ENCODE measurements at places on chromosomes 11 and 22.

DNA sequence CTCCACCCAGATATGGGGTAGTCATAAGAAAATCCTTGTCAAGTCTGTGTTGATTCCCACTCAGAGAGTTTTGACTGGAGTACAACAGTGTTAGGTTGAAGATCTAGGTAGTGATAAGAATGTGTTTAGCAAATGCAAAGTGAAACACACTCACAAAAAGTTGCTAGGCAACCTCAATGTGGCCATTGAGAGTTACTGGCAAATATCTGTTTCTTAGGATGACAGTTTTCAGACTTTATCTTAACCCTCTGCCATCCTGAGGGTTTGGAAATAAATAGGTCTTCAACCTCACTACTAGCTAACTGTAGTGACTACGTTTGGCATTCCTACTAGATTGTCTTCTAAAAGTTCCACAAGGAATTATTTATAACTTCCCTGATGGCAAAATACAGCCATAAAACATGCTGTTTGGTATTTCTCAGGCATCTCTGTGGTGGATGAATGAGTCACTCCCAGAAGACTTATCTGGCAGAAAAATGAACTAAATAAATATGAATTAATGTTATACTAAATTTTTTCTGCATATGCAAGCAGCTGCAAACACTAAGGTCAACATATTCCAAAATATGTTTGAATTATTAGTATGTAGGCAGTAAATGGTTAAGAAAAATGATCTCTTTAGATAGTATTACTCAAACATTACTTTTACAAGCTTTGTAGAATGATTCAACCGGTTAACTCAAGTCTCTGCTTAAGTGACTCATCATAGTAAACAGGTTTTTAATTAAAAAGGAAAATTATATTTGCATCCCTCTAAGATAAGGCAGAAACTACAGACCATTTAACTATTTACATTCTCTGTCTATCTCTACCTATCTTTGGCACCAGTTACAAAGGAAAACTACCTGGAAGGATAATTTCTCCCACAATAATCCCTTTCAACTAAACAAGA lies 17.1 kb upstream of the SYTL2 start:
- no peak for DNase-seq

DNA sequence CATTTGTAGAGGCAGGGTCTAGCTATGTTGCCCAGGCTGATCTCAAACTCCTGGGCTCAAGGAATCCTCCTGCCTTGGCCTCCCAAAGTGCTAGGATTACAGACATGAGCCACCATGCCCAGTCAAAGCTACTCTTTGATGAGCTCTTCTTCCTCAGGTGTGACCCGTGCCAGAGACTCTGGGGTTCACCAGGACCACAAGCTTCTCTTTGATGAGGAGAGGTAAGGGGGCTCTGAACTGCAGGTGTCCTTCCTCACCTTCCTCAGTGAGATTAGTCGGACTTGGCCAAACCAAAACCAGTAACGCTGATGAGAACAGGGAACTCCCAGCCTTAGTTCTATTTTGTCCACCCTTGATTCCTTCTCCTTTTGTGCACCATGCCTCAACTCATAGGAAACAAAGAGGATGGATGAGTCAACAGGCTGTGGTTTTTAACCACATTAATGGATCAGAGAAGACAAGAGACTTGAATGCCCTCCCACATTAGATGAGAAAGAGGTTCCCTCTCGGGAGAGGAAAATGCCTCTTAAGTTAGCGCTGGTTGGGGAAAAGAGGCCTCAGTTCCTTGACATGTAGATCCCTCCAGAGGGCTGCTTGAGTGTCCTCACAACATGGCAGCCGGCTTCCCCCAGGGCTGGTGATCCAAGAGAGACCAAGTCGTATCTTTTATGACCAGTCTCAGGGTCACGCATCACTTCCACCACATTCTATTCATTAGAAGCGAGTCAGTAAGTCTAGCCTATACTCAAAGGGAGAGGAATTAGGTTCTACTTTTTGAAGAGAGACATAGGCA lies 25.7 kb upstream of the CTR9 start:
- DNase-seq = no peak

- DNase-seq = no peak
These were observed 53.0 kb downstream of the MICAL2 start for GRCh38 chr11:12163181-12163941.

DNA sequence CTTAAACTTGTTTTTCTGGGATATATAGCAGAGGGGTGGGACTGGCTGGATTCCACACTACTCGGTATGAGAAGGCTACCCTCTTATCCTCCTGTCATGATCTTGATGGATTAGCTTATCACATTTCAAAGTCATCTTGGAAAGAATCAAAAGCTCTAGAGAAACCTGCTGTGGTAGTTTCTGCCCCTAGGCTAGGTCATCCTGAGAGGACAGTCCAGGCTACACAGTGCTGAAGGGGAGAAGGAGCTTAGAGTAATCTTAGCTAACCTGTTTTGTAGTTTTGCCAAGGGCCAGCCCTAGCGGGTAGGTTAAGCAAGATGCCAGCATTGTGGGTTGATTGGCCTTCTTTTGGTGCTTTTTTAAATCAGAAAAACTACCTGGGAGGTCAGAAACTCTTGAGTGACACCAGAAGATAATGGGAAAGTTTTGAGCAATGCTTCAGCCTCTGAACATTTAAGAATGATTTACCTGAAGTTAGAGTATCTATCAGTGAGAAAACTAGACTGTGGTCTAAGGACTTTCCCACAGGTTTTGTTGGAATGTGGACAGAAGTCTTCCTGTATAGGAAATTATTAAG lies 21.3 kb downstream of the PIWIL4 start:
- no peak for DNase-seq
